Left ventricle myocardium superior (tissue), 1 donor: ENCODE measurements at places on chromosomes 7 and 10.

DNA sequence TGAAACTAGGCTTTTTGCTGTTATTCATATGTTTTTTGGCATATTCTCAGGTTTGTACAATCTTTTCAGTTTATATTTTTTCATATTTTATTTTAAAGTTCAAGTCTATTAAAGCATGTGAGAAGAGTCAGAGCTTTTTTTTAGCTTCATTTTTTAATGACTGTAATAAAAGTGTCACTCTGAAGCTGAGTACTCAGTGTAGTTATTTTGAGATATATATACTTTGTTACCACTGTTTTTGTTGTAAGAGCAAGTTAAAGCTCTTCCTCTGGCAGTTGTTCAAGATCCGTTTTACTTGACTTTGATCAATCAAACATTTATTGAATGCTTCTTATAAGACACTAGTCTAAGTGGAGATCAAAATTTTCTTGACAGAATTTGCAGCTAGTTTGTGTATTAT lies 37.5 kb downstream of the CASD1 start:
- DNase-seq = no peak

DNA sequence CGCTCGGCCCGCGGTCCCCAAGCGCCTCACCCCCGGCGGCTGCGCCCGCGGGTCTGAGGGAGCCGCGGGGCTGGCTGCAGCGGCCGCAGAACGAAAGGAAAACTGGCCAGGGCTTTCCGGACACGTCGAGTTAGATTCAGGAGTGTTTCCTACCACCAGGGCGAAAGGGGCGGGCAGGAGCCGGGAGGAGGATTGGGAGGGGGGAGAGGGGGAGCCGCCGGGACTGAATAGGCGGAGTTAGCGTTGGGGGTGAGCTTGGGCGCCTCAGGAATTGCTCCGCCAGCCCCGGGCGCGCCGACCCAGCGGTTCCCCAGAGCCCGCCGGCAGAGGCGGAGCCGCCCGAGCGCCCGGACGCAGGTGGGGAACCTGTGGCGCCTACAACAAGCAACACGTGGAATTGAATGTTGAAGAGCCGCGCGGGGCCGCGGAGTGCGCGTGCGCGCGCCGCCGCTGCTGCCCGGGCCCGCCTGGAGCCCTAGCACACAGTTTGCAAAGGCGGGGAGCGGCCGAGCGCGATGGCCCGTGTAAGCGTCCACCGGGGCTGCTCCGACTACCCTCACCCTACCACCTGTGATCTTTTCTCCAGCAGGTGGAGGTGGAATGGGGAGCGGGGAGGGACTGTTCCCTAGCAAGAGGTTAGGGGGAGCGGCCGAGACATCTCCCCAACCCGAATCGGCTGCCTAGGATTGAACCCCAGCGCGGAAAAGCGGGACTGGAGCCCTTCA lies at the start of gene CADPS2:
TSS of gene CADPS2 (minus strand) at position 104 of the 725 bp plus-strand sequence. CDS start 123 bp downstream, outside the sequence.
- DNase-seq = peak; percentile 88

DNA sequence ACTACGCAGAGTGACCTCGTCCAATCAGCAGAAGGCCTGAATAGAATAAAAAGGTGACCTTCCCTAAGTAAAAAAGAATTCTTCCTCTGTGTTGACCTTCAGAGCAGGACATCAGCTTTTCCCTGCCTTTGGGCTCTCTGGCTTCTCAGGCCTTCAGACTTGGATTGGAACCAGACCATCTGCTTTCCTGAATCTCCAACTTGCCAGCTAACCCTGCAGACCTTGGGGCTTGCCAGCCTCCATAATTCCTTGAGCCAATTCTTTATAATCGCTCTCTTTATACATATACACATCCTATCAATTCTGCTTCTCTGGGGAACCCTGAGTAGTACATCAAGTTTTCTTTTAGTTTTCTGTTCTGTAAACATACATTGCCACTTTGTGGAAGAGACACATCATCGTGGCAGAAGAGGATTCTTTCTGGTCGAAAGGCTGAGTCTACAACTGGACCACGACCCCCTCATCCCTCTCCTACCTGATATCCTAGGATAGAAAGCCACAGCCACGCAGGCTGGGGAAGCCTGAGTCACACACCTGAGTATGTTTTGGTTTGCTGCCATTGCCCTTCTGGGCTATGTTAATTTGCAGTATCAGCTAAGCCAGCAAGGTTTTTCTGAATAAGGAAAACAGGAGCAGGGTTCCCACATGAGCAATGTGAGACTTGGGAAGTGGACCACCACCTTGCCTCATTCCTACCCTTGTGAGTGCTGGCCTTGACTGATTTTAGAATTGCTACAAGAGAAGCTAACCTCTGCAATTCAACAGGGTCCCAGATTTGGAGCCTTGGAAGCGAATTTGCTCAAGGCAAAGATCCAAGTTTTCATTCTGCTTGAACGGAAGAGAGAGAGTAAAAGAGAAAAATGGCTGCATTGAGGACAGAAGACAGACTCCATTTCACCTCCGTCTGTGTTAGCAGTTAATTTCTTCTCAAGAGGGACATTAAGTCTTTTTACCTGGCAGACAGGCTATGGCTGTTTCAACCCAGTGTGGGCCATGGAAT lies 445.2 kb upstream of the FZD8 start:
- no peak for DNase-seq

- DNase-seq = no peak
Observed at GRCh38 chr10:131569851-131570715, 258.6 kb upstream of the TCERG1L start.

DNA sequence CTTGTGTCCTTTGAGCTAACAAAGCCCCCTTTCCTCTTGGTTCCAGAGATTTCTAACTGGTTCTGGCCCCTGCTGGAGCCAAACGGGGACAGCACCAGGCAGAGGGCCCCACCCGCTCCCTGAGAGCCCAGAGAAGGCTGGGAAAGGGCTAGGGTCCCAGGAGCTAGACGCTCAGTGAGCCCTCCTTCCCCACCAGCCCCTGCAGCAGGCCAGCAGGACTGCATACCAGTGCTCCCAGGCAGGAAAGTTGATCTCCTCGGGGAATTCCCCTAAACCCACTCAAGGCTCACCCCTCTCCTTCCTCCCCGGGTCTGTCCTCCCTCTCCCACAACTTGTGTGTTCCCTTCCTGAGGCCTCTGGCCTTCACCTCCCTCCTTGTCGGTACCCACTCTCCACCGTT lies 47.7 kb downstream of the PAX2 start:
- DNase-seq = no peak

DNA sequence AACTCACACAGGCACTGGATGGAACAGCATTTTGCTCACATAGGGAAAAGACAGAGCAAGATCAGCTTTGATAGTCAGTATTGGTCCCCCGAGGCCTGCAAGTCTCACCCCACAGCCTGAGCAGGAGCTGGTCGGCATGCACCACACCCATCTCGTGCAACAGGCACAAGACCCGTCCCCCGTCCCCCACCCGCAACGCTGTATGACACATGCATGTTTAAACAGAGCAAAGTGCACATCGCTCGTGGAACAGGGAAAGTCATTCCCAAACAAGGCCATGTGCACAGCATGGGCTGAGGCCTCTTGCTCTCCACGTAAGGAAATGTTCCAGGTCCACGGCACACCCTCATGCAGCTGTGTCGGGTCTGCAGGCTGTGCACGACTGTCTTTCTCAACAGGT lies 527.2 kb downstream of the ACTR3B start:
- no peak for DNase-seq

- no peak for DNase-seq
Observed at GRCh38 chr7:66503551-66504031, 125.1 kb upstream of the KCTD7 start.

DNA sequence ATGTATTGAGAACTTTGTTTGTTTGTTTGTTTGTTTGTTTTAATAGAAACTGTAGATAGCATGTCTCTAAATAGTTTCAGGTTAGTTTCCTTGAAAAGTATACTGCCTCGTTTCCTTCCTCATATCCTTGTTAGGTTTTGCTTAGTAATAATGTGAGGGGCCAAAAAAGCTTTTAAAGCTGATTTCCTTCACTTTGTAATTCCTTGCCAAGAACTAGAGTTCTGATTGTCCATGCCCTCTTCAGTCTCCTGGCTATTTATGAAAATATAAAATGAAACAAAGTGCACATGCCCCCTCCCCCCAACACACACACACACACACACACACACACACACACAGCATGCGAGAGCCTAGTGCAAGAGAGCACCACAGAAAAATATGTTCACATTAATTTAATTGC lies 115.8 kb downstream of the FZD1 start:
- DNase-seq = no peak

DNA sequence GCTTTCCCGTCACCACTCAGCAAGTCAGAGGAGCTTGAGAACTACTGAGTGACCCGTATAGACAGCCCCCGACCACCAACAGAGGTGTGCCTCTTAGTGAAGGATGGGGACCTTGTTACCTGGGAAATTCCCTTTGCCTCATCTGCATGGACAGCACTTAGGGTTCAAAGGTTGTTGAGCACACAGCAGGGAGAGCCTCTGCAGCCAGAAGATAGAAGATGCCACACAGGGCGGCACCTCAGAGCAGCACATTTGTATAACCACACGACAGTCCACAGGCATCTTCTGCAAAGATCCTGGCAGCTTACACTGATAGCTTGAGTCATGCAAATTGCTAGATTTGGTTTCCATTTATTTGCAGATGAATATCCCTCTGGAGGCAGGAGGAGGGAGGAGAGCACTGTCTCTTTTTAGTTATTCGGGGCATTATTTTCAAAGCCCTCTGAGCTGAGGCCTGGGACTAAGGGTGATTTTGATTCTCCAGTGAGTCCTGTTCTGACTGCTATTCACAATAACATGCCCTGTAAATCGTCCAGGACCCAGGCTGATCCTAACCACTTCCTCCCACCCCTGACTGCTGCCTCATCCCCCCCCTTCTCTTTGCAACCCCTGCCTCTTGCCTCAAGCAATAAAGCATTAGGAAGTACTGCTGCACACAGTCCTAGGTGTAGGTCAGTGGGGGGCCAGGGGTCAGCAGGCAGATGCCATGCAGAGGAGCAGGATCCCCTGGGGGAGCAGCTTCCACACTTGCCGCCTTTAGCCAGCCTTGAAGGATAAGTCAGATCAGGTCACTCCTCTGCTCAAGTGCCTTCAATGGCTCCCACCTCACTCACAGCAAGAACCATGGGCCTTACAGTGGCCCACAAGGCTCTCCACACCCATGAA lies 24.6 kb upstream of the INMT start:
- DNase-seq = no peak

DNA sequence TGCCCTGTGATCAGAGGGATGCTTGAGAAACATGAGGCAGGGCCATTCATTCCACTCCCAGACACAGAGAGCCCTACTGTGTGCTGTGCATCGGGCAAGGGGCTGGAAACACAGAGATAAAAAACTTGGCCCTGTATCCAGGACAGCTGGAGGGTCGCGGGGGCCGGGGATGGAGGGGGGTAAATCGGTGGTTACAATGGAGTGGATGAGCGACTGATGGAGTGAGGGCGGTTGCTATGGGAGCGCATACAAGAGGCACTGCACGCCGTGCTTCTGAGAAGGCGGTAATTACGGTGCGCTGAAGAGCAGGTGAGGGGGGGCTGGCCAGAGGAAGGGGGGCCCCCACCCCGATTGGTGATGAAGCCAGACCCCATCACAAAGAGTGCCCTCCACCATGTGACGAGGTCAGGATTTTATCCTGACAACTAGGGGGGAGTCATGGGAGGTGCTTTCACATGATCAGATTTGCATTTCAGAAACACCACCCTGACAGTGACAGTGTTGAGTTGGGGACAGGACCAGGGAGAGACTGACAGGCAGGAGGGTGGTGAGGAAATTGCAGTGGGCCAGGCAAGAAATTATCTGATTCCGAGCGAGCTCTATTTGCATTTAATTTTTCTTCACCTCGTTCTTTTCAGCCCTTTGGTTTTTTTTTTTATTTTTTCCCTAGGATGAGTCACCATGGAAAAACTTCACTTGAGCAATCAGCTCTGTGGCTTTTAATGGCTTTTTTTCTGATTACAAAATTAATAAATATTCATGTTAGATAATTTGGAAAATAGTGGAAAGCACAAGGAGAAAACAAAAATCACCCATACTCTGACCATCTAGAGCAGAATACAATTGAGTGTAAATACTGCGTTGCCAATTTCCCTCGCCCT lies 7.8 kb downstream of the CPA5 start:
- DNase-seq = no peak

DNA sequence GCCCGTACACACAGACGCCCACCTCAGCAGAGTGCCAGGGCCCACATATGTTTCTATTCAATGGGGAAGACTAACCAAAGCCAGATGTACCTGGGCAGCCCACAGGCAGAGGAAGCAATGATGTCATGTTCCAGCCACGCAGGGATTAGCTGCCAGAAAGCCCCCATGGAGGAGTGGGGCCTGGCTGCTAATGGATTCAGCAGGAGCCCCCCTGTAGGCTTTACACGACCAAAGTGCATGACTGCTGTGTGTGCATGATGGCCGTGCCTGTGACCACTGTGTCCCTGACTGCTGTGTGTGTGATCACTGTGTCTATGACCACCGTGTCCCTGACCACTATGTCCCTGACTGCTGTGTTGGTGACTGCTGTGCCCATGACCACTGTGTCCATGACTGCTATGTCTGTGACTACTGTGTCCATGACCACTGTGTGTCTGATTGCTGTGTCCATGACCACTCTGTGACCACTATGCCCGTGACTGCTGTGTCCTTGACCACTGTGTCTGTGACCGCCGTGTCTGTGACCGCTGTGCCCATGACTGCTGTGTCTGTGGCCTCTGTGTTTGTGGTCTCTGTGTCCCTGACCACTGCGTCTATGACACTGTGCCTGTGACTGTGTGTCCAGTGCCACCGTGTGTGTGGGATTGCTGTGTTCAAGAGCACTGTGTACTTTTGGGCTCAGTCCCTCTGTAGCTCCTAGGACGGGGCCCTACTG lies 409.3 kb downstream of the RPS24 start:
- DNase-seq = no peak

DNA sequence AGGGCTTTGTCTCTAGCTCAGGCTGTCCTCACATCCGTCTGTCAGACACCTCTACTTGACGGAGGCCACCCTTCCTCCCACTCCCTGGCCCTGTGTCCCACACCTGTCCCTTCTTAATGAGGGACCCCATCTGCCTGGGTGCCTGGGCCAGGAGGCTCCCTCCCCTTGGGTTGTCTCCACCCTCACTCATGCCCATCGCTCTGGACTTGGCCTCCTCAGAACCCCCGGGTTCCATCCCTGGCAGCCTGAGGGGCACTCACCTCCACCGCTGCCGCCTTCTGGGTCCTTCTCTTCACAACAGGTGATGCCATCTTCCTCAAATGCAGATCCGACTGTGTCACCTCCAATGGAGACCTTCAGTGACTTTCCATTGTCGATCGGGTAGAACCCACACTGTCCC lies 20.2 kb upstream of the GJD4 start:
- DNase-seq = no peak

- DNase-seq = no peak
Observed at GRCh38 chr7:828793-829561, 3.3 kb upstream of the SUN1 start.

GRCh38 chr10:77360835-77361234 lies 276.8 kb downstream of the KCNMA1 start:
- DNase-seq = no peak

DNA sequence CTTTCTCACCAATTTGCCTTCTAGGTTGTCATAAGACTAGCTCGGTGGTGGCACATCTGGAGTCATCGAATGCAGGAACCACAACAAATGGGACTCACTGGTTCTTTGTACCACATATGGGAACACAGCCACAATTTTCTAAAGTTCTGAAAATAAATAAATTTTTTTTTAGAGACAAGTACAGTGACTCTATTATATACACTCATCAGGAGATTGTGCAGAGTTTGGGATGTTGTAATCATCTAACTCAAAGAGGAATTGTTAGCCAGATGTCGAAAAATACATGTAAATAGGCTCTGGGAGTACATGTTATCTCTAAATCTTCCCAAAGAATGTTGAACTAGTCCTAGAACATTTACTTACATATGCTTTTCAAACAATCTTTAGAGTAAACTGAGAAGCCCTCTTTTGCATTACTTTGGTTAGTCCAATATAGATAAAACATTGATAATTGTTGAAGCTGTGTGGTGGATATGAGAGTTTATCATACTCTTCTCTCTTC lies 19.6 kb upstream of the SEPTIN7 start:
- no peak for DNase-seq
